ENCODE measurements at places on chromosomes 16 and 17.

GRCh38 chr17:39569126-39569525 lies 38.6 kb downstream of the NEUROD2 start:
- DNase-seq = no peak

GRCh38 chr16:88803264-88803987 lies at the start of gene CDT1:
TSS of gene CDT1 (plus strand) at chr16:88803789. CDS start at chr16:88803832, 43 bp downstream.
- no peak for DNase-seq

DNA sequence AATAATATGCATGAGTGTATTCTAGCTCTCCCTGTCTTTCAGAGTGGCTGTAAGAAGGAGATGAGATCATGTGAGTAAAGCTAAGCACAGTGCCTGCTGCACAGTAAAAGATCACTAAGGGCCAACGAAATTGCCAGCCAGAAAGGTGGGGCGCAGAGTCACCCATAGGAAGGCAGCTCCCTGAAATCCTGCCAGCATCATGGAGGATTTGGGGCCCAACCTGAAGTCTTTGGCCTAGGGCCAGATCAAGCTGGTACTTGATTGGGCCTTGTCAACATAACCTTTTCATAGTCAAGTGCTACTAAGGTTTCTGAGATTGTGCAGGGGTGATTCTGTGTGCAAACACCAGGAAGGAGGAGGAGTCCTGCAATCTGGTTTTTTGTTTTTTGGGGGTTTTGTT lies 16.5 kb downstream of the SCNN1B start:
- no peak for DNase-seq

DNA sequence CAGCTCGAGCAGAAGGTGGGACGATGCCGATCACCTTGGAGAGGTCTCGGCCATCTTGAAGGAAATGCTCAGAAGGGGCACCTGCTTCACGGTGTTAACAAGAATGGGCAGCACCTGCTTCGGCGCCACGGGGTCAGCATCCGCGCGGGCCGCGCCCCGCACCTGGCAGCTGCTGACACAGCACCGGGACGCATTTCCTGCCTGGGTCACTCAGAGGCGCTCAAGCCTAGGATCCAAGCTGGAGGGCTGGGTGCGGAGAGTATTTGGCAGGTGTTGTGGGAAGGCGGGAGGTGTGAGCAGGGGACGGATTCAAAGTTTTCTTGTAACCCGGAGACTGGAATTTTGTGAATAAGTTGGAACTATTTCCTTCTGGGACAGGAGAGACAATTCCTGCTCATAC lies 39.3 kb upstream of the AKTIP start:
- DNase-seq = no peak

DNA sequence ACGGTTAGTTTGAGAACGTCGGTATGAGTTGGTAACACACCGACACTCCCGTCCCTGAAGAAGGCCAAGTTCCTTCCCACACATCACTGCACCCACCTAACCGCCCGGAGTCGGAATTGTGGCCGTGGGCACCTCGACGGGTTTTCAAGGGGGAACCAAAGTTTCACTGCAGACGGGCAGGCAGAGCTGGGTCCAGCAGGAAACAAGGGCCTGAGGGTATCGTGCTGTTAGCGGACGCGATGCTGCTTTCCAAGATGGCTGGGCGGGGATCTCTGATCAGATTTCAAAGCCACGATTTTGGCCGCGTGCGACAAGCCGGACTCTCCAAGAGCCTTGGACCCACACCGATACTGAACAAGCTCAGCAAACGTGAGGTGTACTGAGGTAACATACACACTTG lies 82.3 kb upstream of the DOC2B start:
- no peak for DNase-seq

DNA sequence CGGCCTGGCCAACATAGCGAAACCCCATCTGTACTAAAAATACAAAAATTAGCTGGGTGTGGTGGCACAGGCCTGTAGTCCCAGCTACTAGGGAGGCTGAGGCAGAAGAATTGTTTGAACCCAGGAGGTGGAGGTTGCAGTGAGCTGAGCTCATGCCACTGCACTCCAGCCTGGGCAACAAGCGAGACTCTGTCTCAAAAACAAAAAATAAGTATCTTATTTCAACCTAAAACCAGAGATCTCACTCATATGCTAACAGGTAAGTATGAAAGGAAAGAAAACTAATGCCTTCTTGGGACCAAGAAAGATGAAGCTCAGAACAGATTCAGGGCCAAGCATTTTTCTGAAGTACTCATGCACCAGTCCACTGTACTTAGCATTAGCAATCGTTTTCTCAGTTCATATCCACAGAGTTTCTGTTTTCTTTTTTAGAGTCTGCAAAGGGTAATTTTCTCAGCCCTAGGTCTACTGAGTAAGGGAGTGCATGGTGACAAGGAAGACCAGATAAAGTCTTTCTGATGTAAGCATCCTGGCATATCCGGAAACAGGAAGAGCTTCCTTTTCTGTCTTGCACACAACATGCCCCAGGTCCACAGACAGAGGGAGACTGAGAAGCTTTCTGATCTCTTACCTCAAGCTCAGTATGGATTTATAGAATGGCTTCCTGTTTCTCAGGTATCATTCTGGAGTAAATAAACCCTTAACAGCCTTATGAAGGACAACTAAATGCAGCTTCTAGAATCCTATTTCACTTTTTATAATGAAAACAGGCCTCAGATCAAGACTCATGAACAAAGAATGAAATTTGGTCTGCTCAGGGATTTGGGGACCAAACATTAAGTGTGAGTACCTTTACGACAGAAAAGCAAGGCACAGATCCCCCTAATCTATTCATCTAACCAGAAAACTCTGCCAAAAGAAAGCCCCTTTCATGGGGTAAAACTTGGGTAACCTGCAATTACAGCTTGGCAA lies 38.7 kb upstream of the FOXJ1 start:
- DNase-seq = no peak

GRCh38 chr17:55750750-55751657 lies at the start of gene PCTP:
TSS of gene PCTP (plus strand) at chr17:55751051. CDS start at chr17:55751104, 53 bp downstream.
- peak; percentile 44 for DNase-seq

GRCh38 chr17:66920950-66921349 lies 43.6 kb upstream of the CACNG4 start:
- no peak for DNase-seq

- DNase-seq = no peak
These were observed 138.6 kb downstream of the CDH11 start for GRCh38 chr16:64983231-64983630.

DNA sequence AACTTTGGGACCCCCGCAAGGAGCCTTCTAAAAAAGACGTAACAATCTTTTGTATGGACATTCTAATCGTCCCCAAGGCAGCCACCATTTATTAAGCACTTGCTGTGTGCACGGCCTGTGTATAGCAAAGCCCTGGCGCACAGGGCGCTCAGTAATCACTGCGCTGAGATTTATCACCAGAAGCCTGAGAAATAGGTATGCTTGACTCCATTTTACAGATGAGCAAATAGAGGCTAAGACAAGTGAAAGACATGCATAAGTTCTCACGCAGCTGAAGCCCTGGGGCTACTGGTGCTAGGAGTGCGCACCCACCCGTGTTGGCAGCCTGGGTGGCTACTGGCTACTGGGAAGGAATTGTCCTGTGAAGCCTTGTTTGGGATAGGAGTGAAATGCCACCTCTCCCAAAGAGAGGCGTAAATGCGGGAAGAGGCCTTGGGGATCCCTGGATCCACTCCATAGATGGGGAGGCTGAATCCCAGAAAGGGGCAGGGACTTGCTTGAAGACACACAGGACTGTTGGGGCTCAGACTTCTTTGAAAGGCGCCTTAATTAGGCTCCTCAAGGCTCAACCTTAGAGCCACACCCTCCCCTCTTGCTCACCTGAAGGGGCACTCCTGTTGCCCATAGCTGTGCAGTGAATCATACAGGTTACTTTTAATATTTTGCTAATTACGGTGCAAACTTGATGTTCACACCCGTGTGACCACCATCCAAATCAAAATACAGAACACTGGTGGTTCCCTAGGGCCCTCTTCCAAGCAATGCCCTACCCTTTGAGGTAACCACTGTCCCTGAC lies 634 bp upstream of the NATD1 start:
- no peak for DNase-seq

GRCh38 chr16:49701065-49701685 lies 154.7 kb downstream of the ZNF423 start:
- DNase-seq = no peak

GRCh38 chr16:3501783-3502400 lies 1.1 kb downstream of the CLUAP1 start:
- no peak for DNase-seq

DNA sequence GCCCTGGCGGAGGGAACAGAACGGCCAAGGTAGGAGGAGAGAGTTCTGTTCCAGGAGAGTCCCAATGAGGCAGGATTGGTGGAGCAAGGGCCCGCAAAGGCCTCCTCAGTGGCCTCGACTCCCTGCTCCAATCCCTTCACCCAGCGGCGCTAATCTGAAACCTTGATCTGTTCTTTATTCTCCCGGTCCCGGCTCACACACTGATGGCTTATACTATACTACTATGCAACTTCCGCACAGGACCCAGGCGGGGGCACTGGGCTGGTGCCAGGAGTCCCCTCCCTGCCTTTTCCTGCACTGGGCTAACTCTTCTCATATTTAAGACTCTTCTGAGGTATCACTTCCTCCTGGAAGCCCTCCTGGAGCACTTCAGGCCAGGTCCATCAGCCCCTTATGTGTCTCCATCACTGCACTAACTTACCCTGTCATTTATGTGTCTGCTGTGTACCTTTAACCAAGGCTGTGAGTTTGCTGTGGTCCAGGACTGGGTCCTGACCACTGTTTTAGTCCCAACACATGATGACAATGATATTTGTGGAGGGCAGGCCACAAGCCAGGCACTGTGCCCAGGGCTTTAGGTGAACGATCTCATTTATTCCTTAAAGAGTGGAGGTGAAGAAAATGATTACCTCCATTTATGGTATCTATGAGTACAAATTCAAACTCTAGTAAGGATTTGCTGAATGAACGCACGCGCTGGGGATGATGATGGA lies 6.8 kb downstream of the CCDC102A start:
- no peak for DNase-seq

GRCh38 chr16:89523680-89524344 lies 15.6 kb downstream of the SPG7 start:
- DNase-seq = no peak

DNA sequence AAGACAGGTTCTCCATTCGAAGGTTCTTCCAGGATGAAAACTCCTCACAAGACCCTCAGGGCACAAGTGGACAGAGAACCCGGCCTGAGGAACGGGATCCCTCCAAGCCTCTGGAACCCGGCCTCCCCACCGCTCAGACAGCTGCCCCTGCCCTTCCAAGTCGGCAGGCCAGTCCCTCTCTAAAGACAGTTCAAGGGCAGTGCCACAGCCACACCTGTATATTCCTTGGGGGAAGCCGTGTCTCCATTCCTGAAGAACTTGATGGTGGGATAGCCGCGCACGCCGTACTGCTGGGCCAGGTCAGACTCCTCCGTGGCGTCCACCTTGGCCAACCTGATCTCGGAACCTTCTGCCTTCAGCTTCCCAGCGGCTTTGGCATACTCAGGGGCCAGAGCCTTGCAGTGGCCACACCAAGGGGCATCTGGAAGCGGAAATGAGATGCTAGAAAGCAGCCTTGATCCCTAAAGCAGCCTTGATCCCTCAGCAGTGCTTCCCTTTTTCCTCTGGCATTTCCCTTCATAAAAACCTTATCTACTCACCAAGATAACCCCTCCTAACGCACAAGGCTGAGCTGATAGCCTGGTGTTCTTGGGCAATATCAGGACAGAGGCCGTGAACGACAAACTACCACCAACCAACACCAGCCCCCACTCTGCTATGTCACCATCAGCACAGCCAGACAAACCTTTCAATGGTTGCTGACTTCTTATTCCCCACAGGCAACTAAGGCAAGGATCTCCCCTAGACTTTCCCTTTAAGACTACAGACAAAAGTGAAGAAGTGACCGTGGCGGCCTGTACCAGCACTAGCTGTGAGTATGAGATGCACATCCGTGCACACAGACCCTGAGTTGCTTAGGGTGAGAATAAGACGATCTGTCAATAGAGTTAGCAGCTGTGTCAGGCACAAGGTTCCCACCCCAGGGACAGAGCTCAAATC lies 1.1 kb downstream of the P4HB start:
- DNase-seq = no peak

GRCh38 chr17:32259586-32259985 lies 6.0 kb upstream of the RHBDL3 start:
- DNase-seq = no peak

DNA sequence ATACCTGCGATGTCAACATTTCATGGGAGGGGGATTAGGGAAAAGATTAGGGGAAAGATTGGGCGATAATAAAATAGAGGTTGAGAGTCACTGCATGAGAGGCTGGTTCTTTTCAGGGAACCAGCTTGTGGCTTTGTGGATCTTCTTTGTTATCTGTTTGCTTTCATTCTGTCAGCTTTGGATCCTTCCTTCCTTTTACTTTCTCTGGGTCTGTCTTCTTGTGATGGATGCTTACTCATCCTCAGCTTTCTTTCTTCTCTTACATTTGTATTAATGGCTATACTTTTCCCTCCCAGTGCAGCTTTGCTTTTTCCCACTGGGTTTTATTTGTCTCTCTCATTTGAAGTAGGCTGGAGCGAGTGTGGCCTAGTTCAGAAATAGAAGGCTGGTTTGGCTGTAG lies 47.1 kb downstream of the RPTOR start:
- no peak for DNase-seq

GRCh38 chr16:75326333-75326732 lies 74.9 kb upstream of the BCAR1 start:
- no peak for DNase-seq

DNA sequence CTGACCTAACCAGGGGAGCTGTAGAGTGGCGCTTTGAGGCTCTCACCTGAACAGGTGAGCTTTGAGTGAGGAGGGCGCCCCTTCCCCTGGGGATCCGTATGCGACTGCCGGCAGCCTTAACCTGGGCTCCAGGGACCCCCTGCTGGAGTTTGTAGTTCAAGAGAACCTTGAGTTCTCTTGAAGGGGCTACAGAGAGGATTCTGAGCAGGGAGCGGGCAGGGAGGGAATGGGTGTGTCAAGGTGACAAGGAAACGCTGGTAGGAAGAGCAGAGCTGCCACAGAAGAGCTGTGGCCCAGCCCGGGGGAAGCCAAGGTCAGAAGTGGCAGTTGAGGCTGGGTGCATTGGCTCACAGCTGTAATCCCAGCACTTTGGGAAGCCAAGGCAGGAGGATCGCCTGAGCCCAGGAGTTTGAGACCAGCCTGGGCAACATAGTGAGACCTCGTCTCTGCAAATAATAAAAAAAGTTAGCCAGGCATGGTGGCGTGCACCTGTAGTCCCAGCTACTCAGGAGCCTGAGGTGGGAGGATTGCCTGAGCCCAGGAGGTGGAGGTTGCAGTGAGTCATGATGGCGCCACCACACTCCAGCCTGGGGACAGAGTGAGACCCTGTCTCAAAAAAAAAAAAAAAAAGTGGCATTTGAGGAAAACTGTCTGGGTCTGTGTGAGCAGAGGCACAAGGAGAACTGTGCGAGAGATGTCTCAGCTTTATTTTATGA lies 1.2 kb downstream of the LLGL2 start:
- DNase-seq = no peak

DNA sequence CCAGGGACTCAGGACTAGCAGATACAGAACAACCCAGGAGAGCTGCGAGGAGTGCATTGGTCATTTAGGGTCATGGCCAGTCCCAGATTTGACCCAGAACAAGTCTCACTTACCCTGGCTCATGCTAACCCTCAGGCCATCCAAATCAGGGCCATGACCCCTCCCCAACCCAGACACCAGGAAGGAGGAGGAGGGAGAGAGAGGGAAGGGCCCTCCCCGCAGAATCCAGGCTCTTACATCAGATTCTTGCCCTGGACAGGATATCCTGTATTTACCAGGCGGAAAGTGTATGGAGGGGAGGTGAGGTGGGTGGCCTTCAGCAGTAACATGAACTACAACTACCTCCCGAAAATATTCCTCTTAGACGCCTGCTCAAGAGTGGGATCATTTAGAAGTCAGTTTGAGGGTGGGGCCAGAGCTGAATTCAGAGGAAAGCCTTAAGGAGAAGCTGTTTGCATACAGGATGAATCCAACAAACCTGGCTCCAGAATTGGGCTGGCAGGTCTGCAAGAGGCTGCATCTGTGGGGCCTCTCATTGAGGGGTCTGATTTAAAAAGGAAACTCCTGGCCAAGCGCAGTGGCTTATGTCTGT lies 2.1 kb downstream of the VAT1 start:
- no peak for DNase-seq
